ENCODE measurements at places on chromosomes 11 and 22.

DNA sequence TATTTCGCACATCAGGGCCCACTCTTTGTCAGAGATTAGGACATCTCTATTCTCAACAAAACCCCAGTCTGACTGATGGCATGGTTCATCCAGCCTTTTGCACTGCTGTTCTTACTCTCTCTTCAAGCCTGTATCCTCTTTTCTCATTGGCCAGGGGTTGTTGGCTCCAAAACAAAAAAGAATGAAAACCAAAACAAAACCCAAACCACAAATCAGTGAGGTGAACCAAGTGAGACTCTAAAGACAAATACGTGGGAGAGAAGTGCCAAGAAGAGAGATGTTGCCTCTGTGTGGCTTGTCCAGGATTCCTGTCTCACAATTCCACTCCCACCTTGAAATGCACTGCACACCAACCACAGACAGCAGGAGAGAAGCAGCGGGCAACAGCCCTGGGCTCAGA is 278.9 kb upstream of the NARS2 start:
- no peak for DNase-seq

DNA sequence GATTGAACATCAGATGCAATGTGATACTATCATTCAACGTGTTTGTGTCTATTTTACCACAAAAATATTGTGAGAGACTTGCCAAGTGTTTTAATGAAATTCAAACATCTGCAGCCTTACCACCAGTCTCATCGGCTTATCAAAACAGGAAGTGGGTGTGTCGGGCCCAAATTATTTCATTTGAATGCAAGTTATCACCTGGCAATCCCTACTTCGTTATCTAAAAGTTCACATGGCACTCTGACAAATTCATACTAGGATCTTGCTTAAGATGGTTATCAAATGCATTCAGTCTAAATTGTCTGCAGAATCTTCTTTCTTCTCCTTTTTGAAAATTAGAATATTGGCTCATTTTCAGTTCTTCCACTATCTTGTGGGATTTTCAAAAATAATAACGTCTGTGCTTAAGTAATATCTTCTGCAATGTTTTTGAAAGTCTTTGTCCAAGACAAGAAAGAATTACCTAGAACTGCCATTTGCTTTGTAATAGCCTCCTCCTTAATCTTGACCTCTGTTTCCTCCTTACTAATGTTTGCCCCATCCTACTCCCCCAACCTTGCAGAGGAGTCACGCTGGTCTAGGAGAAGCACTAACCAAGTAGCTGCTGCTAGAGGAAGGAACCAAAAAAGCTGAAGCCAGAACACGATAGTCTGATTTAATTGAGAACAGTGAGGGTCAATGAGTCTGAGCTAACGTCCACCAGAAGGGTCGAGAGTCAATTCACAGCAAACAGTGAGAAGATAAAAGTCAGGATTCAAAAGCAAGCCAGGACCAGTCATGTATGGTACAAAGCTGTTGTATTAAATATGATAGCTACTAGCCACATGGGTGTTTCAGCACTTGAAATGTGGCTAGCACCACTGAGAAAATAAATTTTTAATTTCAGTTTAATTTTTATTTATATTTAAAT is 10.2 kb upstream of the BIRC3 start:
- DNase-seq = no peak

- no peak for DNase-seq
Observed at GRCh38 chr11:34274712-34275398, 83.0 kb downstream of the ABTB2 start.

DNA sequence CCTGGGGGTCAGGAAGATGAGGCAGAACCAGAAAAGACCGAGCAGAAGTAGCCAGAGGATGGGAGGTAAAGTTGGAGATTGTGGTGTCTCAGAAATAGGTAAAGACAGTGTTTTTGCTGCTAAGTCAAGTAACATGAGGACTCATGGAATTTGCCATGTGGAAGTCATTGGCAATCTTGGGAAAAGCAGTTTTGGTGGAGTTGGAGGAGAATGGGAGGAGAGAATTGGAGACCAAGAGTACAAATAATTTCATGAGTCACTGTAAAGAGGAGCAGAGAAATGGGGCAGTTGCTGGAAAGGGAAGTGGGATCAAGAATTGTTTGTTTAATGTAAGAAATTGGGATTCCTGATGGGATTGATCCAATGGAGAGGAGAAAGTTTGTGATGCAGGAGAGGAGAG is 111.7 kb downstream of the LRRC32 start:
- DNase-seq = no peak

DNA sequence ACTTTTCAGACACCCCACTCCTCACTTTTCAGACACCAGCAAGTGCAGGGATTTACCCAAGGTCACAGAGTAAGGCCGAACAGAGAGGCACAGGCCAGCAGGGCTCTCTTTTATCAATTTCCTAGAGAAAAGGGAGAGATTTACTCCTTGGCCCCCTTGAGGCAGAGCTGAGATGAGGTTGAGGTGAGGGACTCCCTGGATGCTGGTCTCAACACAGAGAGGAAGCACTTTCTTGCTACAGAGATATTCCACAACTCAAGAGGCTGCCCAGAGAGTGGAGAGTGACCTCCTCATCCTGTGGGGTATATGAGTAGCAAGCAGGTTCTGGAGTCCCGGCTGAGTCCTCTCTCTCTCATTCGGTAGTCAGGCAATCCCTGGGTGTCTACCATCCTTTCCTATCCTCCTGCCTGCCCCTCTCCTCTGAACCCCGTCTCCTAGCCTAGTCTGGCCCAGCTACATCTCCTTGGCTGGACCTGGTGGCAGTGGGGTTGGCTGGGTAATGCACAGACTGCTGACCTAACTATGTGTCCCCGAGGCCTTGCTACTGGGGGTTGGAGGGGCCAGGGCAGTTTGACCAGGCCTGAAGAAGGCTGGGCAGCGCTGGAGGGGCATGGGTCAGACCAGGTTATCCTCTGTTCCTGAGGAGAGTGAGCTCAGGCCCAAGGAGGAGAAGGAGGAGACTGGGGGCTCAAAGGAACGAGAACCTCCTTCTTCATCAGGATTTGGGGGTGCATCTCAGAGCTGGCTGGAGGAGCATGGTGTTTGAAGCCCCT is 1.8 kb upstream of the ARHGEF17 start:
- no peak for DNase-seq

- DNase-seq = no peak
Observed at GRCh38 chr22:35299217-35299672, 449 bp upstream of the TOM1 start.

GRCh38 chr11:101436511-101437142 is 147.2 kb downstream of the TRPC6 start:
- DNase-seq = no peak

DNA sequence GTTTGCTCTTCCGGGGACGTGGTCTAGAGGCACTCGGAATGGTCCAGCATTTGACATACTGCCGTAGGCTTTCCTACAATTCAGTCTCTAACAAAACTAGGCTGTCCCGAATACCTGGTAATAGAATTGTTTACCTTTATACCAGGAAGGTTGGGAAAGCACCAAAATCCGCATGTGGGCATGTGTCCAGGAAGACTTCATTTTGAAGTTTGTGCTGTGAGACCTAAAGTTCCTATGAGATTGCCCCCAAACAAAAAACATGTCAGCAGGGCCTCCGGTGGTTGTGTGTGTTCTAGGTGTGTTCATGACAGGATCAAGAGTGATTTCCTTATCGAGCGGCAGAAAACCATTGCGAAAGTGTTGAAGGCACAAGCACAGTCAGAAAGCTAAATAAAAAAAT is 26.1 kb downstream of the HSPA8 start:
- no peak for DNase-seq

DNA sequence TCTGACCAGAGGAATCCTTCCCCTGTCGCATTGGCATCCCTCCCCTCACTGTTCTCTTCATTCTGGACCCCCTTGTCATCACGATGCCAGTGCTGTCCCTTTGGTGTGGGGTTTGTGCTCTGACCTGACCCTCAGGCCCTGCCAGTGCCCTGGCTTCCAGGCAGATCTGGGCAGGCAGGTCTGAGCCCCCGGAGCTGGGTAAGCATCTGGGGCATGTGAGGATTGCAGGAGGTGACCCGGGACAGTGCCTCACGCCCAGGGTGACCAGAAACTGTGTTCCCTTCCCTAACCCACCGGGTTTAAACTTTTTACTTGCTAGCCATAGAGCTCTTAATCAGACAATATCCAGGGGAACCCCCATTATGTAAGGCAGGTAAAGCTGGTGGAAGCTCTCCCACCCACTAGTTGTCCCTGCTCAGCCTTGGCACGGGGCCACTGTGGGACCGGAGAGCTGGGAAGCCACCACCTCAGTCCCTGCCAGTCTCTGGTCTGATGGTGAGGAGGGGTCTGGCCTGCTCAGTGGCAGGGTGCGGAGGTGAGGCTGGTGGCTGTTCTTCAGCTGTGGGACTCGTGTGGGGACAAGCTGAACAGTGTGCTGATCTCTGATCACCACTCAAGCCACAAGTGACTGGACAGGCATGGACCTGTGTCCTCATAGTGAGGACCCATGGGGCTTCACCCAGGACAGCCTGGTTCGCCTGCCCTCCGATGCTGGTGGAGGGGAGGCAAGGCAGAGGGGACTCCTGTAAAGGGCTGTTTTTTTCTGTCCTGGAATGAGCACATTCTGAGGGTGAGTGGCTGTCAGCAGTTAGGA is 38.0 kb downstream of the BCR start:
- DNase-seq = no peak

- DNase-seq = no peak
Observed at GRCh38 chr11:67160872-67161783, 42.1 kb downstream of the KDM2A start.

DNA sequence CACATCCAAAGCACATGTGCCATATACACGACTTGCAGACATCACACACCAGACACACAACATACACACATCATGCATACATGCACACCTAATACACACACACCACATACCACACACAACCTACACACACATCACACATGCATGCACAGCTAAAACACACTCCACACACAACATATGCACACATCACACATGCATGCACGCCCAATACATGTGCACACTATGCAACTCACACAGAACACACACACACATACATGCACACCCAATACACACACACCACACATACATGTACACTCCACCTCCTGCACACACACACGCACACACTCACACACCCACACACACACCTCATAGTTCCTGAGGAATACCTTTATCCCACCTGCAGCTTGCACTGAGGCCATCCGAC is 436.0 kb downstream of the MIAT start:
- no peak for DNase-seq

- no peak for DNase-seq
Observed at GRCh38 chr11:117095284-117096161, 2.7 kb downstream of the SIK3 start.

GRCh38 chr11:14673824-14674405 is 30.3 kb downstream of the PDE3B start:
- no peak for DNase-seq

GRCh38 chr11:70633610-70634009 is 235.3 kb downstream of the CTTN start:
- no peak for DNase-seq

DNA sequence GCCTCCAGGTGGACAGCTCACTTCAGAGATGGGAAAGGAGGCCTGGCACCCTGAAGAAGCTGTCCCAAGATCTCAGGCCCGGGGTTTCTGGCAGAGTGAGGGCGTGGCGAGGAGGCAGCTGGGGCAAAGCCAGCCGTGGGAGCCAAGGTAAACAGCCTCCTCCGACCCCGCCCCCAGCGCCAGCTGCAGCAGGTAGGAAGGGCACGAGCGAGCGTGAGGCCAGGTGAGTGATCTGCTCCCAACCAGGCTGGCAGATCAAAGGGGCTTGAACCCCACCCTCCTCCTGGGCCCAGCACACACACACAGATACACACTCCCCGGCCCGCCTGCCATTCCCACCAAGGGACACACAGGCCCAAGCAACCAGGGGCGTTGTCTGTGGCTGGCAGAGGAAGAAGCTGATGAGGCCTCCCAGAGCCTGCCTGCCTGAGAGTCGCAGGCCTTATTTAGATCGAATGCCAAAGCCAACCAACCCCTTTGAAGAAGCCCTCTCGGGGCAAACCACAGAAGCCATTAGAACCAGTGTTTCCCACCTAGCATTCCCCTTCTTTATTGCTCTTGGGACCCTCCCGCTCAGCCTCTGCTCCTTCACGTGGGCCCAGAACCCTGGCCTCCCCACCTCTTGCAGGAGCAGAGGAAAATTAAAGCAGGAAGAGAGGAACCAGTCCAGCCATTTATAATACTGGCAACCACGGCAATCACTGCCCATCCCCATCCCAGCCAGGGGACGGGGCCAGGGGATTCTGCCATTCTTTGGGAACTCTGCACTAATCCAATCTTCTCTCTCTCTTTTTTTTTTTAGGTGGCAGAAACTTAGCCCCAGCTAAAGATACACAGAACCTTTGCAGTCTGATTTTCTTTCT is 5.0 kb downstream of the PDGFB start:
- DNase-seq = no peak

GRCh38 chr11:73141031-73141308 is 1.1 kb downstream of the FCHSD2 start:
- DNase-seq = no peak

DNA sequence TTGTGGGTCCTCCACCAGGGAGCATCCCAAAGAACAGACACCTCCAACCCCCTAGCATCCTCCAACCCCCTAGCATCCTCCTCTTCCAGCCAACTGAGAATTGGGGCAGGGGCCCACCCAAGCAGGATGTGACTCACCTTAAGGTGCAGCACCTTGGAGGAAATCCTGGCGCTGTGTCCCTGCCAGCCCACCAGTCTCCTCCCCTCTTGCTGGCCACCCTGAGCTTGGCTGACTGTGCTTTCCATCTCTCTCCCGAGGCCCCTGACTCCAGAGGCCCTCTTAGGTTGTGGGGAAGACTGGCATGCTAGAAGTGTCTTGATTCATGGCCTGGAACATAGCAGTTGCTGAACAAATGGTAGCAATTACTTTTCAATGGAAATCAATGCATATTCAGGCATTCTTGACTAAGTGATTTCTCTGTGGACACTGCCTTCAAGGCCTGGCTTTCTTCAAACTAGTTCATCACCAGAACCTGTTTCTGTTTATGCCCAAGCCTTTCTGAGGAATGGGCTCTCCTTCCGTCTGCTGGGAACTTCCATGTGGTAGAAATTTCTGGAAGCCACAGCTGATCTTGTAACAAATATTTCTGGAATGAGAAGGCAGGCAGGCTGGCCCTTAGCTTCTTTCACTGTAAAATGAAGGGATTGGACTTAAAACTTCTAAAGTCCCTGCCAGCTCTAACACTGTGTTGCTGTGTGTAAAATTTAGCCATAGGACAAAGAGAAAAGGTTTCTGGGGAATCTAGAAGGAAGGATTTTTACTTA is 60.5 kb downstream of the CEP164 start:
- DNase-seq = no peak

GRCh38 chr22:32661296-32661695 is 140.2 kb upstream of the TIMP3 start:
- DNase-seq = no peak

DNA sequence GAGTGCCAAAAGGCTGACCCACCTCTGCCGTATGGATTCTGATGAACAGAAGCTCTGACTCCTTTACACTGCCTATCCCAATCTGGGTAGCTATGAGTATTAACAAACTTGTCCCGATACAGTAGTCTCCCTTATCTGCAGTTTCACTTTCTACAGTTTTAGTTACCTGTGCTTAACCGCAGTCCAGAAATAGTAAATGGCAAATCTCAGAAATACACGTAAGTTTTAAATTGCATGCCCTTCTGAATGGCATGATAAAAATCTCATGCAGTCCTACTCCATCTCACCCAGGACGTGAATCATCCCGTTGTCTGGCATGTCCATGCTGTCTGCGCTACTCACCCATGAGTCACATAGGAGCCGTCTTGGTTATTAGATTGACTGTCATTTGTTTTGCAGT is 68.8 kb downstream of the SNX19 start:
- DNase-seq = no peak
